Prostate gland (tissue), 2 donors: ENCODE measurements at places on chromosomes 6 and 20. TPM values are rescaled to one million over a fixed set of nuclear protein-coding genes. Genes with fewer than 3 reads are reported as not detected.

DNA sequence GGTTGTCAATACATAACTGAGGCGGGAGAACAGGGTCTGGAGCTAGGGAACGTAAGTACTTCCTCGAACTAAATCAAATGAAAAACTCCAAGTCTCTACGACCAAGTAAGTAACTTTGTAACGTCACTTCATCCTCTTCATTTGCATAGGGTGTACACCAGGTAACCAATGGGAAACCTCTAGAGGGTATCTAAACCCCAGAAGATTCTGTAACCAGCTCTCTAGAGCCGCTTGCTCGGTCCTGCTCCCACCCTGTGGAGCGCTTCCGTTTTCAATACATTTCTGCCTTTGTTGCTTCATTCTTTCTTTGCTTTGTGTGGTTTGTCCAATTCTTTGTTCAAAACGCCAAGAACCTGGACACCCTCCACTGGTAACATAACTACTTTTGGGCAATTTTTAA, 133.5 kb upstream of the TMEM170B start:
- no peaks in the 10 kb centered on the region for H3K4me1 ChIP-seq
- H3K27ac ChIP-seq: no peak overlapping the region
- no peaks in the 10 kb centered on the region for H3K36me3 ChIP-seq
- DNase-seq: no peak

- no peak overlapping the region for H3K4me3 ChIP-seq
- H3K4me1 ChIP-seq: no peaks in the 10 kb centered on the region
- no peak overlapping the region for H3K27ac ChIP-seq
- DNase-seq: no peak
- no peaks in the 10 kb centered on the region for H3K36me3 ChIP-seq
These were observed 22.3 kb downstream of the HLA-DOB start for GRCh38 chr6:32794510-32794909.

- no peaks in the 10 kb centered on the region for H3K4me1 ChIP-seq
- H3K4me3 ChIP-seq: no peak overlapping the region
- no peaks in the 10 kb centered on the region for H3K27me3 ChIP-seq
- H3K27ac ChIP-seq: no peak overlapping the region
These were observed 106.3 kb downstream of the PRKN start for GRCh38 chr6:162621246-162621645.

DNA sequence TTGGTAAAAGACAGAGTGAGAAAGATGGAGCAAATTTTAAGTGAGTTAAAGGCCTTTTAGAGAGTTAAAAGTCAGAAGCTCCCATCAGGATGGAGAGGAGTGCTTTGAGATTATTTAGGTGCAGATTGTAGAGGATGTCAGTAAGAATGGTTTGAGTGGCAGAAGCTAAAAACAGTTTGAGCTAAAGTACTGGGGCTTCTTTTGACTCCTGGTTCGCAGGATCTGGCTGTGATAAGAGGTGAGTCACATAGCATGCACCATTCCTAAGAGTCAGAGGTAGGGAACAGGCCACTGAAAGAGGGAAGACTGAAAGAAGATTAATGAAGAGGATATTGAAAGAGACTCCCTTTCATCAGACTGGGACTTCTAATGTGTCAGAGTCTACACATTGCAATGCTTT, 1047.9 kb upstream of the MAP3K7 start:
- no peak overlapping the region for H3K27ac ChIP-seq
- no peaks in the 10 kb centered on the region for H3K36me3 ChIP-seq
- H3K4me1 ChIP-seq: no peaks in the 10 kb centered on the region
- no peaks in the 10 kb centered on the region for H3K27me3 ChIP-seq

DNA sequence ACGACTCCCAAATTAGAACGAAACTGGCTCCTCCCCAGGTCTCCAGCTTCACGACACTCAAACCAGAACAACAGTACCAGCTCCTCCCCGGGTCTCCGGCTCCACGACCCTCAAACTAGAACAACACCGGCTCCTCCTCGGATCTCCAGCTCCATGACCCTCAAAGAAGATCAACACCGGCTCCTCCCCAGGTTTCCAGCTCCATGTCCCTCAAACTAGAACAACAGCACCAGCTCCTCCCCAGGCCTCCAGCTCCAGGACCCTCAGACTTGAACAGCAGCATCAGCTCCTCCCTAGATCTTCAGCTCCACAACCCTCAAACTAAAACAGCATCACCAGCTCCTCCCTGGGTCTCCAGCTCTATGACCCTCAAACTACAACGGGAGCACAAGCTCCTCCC, 13.8 kb downstream of the ULBP3 start:
- DNase-seq: no peak
- H3K27me3 ChIP-seq: peaks cover 4% of the 10 kb centered on the region
- no peaks in the 10 kb centered on the region for H3K36me3 ChIP-seq
- no peak overlapping the region for H3K4me3 ChIP-seq
- H3K4me1 ChIP-seq: no peaks in the 10 kb centered on the region

DNA sequence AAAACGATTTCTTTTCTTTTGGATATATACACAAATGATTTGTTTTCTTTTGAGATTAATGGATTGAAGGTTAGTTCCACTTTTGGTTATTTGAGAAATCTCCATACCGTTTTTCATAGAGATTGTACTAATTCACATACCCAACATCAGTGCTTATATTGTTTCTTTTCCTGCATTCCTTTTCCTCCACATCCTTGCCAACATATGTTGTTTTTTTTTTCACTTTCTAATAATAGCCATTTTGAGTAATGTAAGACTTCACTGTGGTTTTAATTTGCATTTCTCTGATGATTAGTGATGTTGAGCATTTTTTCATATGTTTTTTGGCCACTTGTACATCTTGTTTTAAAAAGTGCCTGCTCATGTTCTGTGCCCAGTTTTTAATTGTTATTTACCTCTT, 846.4 kb upstream of the EYS start:
- H3K4me3 ChIP-seq: no peak overlapping the region
- no peaks in the 10 kb centered on the region for H3K36me3 ChIP-seq
- no peaks in the 10 kb centered on the region for H3K27me3 ChIP-seq
- DNase-seq: no peak
- no peak overlapping the region for H3K27ac ChIP-seq

GRCh38 chr20:52279706-52280105, 88.1 kb upstream of the ZFP64 start:
- no peaks in the 10 kb centered on the region for H3K36me3 ChIP-seq
- no peaks in the 10 kb centered on the region for H3K4me1 ChIP-seq
- H3K4me3 ChIP-seq: no peak overlapping the region
- H3K27me3 ChIP-seq: no peaks in the 10 kb centered on the region
- no peak for DNase-seq

GRCh38 chr6:85372188-85372914, 77.5 kb upstream of the NT5E start:
- no peaks in the 10 kb centered on the region for H3K4me1 ChIP-seq
- no peak for DNase-seq
- H3K36me3 ChIP-seq: no peaks in the 10 kb centered on the region

DNA sequence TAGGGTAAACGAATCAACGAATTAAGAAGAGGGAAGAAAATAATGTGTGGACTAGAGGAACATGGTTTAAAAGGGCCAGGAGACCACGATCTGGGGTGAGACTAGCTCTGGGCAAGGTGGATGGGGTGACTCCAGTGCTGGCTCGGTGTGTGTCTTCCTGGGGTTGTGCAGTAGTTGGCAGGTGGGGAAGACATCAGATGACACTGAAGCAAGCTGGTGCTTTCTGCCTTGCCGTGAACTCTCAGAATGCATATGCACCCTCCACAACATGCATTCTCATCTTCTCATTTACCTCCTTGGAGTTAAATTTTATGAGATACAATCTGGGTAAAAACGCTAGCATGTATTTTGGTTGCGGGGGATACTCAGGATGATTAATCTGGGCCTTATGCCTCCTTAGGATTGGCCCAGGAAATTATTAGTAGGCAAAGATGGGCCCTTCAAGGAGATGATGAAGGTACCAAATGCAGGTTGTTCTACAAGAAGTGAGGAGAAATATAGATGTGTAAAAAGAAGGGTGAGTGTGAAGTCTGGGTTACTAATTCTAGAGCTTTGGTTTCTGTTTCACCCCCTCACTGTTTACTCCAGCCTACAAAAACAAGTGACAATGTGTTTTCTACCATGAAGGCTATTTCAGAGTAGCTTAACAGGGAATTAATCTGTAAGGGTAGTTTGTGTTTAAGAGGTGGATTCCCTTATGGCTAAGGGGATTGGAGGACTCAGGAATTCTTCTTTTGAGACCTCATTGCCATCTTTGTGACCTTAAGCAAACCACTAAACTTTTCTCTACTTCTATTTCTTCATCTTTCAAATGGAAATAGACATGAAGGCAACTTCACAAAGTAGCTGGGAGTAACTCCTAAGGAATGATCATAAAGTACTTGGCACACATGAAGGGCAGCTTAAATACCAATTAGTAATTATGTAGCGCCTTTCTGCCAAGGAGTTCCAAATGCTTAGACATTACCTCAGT, 71.0 kb upstream of the SUPT3H start:
- no peak overlapping the region for H3K4me3 ChIP-seq
- DNase-seq: no peak
- no peaks in the 10 kb centered on the region for H3K27me3 ChIP-seq
- no peaks in the 10 kb centered on the region for H3K36me3 ChIP-seq
- no peak overlapping the region for H3K27ac ChIP-seq

DNA sequence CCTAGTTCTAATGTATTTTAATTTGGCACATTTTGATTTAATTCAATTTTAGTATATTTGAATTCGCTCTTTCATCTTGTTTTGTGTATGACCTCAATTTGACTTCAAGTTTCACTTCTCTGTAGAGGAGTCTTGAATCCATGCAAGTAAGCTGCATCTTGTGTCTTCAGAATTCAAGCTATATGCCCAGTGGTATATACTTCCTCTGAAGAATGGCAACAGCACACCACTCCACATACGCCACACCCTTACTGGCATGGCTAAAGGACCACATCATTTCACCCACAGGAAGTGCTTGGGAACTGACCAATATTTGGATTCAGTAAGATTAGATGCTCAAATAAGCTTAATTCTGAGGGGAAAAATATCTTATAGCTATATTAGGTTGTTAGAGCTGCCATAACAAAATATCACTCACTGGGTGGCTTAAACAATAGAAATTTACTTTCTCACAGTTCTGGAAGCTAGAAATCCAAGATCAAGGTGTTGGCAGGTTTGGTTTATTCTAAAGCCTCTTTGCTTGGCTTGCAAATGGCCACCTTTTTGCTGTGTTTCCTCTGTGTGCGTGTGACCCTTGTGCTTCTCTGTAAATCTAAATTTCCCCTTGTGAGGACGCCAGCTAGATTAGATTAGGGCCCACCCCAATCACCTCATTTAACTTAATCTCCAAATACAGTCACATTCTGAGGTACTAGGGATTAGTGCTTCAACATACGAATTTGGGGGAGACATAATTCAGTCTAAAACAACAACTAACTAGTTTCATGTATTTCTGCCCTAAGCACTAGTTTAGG, 2.8 kb upstream of the ASF1A start:
- H3K27me3 ChIP-seq: no peaks in the 10 kb centered on the region
- no peak overlapping the region for H3K27ac ChIP-seq
- no peaks in the 10 kb centered on the region for H3K36me3 ChIP-seq
- H3K4me1 ChIP-seq: no peaks in the 10 kb centered on the region
- no peak for DNase-seq

DNA sequence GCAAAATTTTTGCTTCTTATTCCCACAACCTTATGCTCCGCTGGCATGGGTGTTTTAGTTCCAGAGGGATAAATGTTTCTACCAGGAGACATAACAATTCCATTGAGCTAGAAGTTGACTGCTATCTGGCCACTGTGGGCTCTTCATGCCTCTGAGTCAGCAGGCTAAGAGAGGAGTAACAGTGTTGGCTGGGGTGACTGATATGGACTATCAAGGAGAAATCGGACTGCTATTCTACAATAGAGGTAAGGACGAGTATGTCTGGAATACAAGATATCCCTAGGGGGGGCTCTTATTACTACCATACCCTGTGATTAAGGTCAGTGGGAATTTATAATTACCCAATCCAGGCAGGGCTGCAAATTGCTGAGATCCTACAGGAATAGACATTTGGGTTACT, 26.9 kb downstream of the FBXO30 start:
- no peak for DNase-seq
- no peaks in the 10 kb centered on the region for H3K27me3 ChIP-seq
- no peak overlapping the region for H3K4me3 ChIP-seq
- no peak overlapping the region for H3K27ac ChIP-seq
- no peaks in the 10 kb centered on the region for H3K4me1 ChIP-seq

- peak overlapping the region; percentile 100 for H3K27ac ChIP-seq
- no peaks in the 10 kb centered on the region for H3K27me3 ChIP-seq
- H3K4me3 ChIP-seq: peak overlapping the region; percentile 73
- peak; percentile 88 for DNase-seq
- H3K36me3 ChIP-seq: no peaks in the 10 kb centered on the region
These were observed 778 bp upstream of the LOC128125822 start for GRCh38 chr6:63571361-63572043.

DNA sequence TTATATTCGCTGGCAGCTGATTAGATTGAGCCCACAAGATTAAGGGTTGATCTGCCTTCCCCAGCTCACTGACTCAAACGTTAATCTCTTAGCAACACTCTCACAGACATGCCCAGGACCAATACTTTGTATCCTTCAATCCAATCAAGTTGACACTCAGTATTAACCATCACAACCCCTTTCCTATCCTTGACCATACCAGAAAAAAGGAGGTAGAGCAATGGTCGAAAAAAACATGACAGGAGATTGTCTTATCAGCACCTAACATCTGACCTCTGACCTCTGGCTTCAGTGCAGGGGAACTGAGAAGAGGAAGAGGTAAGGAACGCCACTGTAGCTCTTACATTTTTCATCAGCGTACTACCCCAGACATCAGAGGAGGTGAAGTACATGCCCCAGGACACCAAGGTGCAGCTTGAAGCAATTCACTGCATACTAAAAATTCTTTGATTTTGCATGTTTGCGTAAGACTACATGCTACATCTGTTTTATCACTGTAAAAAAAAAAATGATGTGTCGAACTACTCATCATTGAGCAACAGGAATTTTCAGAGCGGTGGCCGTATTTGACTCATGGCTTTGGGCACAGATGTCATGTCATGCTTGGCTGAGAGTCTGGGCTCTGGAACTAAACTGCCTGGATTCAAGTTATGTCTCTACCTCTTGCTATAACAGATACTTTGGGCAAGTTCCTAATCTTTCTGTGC, 188.0 kb upstream of the TAB2 start:
- no peak overlapping the region for H3K4me3 ChIP-seq
- H3K36me3 ChIP-seq: no peaks in the 10 kb centered on the region
- H3K4me1 ChIP-seq: peaks cover 16% of the 10 kb centered on the region

The ZC2HC1B gene
- not detected for total RNA-seq

The MUC21 gene
- total RNA-seq: 0.28 TPM

The SIRPG gene
- 0.32 TPM for total RNA-seq

The PPP1R16B gene
- total RNA-seq: 1.3 TPM

The LHFPL5 gene
- total RNA-seq: not detected

The LCA5 gene
- total RNA-seq: 11.2 TPM

The WFDC10B gene
- total RNA-seq: not detected

The GMPR gene
- total RNA-seq: 266 TPM
